Stimulated activated CD4-positive, alpha-beta T cell treated with anti-CD3 and anti-CD28 coated beads, Interleukin-1b, Interleukin-23, amount 100 ng/mL, for 1 hour (primary cell): ENCODE measurements at places on chromosomes 4 and X.

DNA sequence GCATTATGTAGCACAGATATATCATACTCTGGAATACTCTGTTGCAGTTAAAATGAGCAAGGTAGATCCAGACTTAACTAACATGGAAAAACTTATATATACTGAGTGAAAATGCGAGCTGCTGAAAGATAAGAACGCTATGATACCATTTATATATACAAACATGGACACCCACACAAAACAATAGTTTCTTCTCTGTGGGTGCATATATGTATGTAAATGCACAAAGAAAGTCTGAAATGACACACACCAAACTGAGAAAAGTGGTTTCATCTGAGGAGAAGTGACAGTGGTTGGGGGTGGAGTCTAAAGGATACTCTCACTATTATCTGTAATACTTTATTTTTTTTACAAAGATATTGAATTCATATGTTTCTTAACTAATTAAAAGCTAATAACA is 12.2 kb upstream of the FGF2 start:
- no peak for DNase-seq

- DNase-seq, result no peak
These were observed 719 bp upstream of the BGN start for GRCh38 chrX:153494061-153494460.

DNA sequence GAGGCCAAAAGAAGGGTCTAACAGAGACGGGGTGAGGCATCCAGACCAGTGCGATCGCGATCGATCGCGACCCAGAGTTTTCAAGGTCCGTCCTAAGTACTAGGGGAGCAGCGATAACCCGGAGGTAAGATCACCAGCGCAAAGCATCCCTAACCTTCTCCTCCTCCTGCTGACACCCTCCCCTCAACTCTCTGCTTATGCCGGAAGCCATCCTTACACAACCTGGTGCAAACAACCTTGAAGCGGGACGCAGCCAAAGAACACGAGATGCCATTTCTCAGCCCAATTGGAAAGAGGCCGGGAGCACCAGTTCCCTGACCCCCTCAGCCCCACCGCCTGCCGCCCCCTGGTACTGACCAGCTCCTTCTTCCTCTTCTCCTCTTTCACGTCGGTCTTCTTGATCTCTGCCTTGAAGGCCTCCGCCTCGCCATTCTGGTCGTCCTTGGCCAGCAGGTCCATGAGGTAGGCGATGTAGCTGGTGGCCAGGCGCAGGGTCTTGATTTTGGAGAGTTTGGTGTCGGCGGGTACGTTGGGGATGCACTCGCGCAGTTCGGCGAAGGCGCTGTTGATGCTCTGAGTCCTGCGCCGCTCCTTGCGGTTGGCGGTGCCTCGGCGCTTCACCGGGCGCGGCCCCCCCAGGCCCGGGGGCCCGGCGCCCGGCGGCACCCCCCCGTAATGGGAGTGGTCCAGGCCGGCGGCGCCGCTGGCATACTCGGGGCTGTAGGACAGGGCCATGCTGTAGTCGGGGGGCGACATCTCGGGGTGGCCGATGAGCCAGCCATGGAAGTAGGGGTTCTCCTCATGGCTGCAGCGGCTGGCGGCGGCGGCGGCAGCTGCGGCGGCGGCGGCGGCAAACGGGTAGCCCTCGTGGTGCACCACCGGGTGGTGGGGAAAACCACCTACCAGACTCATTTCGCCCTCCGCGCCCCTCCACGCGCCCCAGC is 1.4 kb downstream of the HAND2 start:
- no peak for DNase-seq

DNA sequence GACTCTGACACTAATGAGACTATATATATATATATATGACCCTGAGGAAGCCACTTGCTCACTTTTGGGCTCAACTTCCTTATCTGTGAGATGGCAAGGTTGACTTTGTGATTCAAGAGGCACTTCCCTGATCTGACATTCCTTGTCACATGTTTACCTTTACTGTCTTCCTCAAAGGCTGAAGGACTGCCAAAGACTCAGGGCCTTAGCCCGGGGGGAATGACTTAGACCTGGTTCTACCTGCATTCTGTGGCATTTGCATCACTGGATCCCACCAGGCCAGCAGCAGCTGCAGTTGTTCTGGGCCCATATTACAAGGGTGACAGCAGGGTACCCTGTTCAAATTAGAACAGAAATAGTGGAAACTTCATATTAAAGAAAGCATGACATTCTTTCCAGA is 3.1 kb upstream of the HS6ST2 start:
- no peak for DNase-seq

GRCh38 chr4:79923281-79923680 is 149.7 kb downstream of the ANTXR2 start:
- DNase-seq, result no peak

DNA sequence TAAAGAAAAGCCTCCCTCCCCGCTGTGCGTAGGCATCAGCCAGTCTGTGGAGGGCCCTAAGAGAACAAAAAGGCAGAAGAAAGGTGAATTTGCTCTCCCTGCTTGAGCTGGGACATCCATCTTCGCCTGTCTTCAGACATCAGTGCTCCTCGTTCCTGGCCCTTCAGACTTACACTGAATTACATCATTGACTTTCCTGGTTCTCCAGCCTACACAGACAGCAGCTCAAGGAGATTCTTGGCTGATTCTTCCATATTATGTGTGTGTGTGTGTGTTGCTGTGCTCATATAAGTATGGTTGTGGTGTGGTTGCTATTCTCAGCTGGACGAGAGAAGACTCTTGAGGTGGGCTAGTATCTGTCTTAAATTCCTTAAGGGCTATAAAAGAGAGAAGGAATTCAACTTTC is 35.5 kb upstream of the CD99L2 start:
- DNase-seq, result no peak

- no peak for DNase-seq
These were observed 289.5 kb upstream of the PPARGC1A start for GRCh38 chr4:24179201-24179840.

DNA sequence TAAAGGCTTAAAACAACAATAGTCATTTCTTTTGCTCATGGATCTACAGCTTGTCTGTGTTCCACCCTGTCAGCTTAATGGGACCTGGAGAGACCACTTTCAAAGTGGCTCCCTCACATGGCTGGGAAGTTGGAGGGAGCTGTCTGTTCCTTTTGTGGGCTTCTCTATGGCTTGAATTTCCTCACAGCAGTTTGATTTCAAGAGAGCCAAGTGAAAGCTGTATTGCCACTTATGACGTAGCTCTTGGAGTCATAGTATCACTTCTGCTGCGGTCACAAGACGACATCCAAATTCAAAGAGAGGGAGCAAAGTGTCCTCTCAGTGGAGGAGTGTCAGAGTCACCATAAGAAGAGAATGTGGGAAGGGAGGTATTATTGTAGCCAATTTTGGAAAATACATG is 22.7 kb upstream of the ACSL1 start:
- no peak for DNase-seq

GRCh38 chr4:78735697-78736096 is 40.5 kb upstream of the BMP2K start:
- no peak for DNase-seq

DNA sequence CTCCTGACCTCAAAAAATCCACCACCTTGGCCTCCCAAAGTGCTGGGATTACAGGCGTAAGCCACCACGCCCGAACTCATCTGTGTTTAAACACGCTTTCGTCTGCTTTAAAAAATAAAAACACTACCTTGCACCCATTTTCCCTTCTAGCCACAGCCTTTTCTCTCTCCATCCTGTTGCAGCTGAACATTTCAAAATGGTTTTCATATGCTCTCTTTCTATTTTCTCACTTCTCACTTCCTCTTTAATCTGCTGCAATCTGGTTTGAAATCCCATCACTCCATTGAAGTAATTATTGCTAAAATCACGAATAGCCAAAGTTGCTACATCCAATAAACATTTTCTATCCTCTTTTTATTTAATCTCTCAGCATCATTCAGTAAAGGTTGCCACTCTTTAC is 70.0 kb downstream of the DCHS2 start:
- no peak for DNase-seq

DNA sequence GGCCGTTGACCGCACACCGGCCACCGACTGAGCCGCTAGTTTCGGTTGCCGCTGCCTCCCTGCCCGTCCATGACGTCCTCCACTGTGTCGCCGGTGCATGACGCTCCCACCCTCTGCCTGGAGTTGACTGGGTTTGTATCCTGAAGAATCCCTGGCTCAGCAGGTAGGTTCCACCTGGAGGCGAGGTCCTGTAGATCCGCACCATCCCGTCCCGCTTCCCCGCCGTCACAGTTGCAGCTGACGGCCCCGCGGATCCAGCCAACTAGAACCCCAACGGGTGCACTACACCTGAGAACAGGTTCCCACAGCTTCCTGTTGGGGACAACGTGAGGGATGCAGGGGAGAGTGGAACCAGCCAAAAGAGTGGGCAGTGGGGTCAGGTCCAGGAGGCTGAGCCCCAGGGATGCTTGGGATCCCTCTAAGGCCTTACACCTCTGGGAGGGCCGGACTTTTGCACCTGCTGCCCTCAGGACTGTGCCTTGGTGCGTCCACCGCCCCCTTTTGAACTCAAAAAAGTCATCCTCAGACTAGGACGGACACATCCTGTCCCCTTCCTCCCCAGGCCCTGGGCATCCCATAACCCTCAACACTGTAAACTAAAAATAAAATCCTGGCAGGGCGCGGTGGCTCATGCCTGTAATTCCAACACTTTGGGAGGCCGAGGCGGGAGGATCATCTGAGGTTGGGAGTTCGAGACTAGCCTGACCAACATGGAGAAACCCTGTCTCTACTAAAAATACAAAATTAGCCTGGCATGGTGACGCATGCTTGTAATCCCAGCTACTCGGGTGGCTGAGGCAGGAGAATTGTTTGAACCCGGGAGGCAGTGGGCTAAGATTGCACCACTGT is 1.1 kb upstream of the SLBP start:
- DNase-seq, result no peak

- no peak for DNase-seq
These were observed 3.7 kb downstream of the STATH start for GRCh38 chr4:69999420-69999819.

DNA sequence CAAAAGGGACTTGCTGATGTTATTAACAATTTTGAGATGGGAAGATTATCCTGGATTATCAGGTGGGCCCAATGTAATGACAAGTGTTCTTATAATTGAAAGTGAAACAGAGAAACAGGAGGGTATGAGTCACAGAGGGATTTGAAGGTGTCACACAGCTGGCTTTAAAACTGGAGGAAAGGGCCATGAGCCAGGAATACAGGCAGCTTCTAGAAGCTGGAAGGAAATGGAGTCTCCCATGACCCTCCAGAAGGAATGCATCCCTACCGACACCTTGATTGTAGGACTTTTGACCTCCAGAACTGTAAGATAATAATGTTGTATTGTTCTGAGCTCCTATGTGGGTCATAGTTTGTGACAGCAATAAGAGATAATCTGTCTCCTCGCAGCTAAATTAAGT is 98.0 kb upstream of the STIM2 start:
- no peak for DNase-seq

GRCh38 chrX:42615161-42615563 is 162.8 kb downstream of the PPP1R2C start:
- no peak for DNase-seq
